Amygdala (tissue), 56 donors: ENCODE measurements at places on chromosomes 1 and 21.

DNA sequence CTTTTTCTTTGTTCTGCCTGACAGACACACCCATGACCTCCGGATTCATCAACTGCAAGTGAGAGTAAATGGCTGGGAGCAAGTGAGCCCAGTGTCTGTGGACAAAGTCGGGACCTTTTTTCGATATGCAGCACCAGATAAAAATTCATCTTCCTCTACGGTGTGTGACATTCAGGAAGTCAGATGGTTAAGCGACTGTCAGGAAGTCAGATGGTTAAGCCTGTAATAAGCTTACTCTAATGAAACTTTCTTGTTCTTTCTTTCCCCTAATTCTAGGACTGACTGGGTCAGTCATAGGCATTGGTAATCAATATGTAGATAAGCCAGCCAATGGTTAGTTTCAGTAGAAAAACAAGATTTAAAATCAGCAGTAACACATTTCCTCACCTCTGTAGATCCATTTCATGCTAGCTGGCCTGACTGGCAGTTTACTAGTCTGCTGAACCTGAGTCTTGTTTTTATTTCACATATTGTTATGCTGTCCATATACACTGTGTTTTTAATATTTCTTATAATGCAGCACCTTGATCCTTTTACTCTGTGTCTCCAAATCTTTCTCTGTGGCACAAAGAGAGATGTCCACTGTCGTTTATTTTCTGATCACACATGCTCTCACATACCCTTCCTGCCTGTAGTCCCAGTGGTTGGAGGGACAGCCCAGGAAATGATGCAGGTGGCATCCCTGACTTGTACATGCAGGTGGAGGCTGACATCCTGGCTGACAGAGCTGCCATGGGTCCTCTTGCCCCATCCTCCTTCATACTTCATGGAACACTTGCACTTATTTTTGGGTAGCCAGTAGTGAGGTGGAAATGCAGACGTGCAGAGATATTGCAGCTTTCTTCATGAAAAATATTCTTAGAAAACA, 115.8 kb downstream of the VPS13D start:
- no peak for DNase-seq

DNA sequence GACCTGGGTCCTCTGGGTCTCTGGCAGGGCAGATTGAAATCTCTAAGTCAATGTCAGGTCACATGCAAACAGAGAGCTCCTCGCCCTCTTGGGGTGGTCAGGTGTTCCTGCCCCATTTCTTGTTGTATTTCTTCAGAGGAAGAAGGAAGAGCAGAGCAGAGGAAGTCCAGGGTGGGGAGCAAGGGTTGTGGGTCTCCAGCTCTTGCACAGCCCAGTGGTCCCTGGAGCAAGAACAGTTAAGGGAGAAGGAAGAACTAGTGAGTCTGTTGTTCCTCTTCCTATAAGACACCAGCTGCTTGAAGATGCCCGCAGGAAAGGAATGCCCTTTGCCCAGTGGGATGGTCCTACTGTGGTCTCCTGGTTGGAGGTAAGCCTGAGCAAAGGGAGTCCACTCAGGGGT, 26.3 kb downstream of the MYOG start:
- no peak for DNase-seq

DNA sequence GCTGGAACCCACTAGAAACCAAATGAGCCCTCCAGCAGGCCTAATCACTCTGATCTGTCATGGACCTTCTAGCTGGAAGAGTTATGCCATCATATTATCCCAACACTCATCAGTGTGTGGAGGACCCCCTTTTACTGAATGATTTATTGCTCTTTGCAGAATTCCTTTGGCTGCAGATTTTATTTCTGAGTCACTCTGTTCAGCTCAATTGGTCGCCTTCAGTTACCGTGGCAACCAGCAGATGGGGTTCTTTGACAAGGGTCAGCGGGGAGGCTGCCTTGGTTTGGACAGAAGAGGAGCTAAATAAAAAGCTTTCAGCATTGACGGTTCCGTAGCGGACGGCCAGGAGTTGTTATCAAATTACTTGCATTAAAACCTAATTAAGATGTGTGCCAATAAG, 220.1 kb downstream of the SDCCAG8 start:
- DNase-seq = peak; percentile 12

DNA sequence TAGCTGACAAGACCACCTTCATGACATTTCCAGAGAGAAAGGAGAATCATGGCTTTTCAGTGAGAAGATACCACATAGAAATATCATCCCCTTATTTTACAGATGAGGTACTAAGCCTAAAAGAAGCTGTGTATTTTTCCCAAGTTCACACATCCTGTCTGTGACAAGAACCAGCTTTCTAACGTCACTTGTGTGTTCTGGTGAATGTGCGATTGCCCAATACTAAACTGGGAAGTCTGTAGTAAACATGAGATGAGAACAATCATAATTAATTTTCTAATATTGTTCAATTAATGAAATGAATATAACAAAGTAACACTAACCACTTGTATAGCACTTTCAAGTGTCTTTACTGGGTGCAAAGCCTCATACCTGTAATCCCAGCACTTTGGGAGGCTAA, 46.0 kb downstream of the PTGER3 start:
- DNase-seq = no peak

DNA sequence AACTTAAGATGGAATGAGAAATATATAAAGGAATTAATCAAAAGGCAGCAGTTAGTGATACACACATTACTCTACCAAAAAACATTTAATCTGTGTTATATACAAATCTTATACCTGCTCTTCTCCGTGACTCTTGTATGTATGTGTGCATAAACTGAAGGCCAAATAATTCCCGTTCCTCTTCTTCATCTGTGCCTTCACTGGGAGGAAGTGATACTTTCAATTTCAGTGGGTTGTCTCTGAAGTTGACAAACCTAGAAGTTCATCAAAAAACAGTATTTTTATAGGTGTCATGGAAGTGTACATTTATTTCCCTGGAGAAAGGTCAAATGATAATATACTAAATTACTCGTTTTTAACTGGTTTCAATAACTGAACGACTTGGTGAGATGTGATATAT, 19.3 kb downstream of the TRMT13 start:
- no peak for DNase-seq

GRCh38 chr1:171265686-171266085, 17.4 kb downstream of the FMO1 start:
- DNase-seq = no peak

DNA sequence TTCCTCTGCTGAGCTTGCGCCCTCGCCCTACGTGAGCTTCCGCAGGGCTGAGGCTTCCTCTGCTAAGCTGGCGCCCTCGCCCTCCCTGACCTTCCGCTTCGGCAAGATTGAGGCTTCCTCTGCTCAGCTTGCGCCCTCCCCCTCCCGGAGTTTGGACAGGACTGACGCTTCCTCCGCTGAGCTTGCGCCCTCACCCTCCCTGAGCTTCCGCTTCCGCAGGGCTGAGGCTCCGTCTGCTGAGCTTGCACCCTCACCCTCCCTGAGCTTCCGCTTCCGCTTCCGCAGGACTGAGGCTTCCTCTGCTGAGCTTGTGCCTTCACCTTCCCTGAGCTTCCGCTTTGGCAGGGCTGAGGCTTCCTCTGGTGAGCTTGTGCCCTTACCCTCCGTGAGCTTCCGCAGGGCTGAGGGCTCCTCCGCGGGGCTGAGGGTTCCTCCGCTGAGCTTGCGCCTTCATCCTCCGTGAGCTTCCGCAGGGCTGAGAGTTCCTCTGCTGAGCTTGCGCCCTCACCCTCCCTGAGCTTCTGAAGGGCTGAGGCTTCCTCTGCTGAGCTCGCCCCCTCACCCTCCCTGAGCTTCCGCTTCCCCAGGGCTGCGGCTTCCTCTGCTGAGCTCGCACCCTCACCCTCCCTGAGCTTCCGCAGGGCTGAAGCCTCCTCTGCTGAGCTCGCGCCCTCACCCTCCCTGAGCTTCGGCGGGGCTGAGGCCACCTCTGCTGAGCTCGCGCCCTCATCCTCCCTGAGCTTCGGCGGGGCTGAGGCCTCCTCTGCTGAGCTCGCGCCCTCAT, 753.6 kb upstream of the TPTE start:
- DNase-seq = no peak

DNA sequence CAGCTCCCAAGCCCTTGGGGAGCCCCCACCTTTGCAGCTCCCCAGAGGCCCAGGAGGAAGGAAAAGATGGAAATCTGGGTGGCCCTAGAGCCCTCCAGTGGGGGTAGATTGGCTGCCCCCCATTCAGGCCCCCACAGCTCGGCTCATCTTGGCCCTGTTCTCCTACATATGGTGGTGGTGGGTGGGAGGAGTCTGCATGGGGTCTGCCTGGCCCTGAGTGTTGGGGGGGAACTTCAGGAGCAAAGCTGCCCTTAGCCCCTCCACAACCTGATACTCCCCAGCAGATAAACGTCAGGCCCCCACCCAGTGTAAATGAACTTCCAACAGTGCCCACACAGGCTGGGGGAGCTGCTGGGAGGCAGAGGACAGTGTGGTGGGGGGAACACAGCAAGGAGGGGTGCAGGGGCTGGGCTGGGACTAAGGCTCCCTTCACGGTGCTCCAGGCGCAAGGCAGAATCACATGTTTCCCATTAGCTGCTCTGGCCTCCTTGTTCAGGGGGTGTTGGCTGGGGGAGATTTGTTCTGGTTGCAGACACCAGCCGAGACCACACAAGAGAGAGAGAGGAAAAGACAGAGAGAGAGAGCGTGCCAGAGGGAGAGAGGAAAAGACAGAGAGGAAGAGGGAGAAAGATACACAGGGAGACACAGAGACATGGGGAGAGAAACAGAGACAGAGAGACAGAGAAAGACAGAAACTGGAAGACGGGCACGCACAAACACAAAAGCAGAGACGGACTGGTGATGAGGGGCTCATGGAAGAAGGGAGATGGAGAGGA, 42.6 kb downstream of the AHDC1 start:
- DNase-seq = no peak

GRCh38 chr1:218547957-218548730, 203.0 kb downstream of the TGFB2 start:
- no peak for DNase-seq

DNA sequence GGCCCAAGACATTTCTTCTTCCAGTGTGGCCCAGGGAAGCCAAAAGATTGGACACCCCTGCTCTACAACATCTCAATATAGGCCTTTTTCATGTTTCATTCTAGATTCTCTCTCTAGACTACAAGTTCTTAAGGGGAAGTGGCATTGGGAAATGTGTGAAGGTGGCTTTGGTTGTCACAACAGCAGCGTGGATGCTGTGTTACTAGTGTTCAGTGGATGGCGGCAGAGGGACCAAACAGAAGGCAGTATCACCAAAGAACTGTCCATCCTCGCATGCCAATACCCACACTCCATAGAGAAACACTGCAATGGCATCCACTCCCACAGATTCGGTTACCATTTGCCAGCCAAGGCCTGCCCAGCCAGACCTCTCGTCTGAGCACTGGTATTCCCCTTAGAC, 24.3 kb upstream of the IFNAR2 start:
- no peak for DNase-seq

- DNase-seq = no peak
These were observed 99.6 kb upstream of the FBXO28 start for GRCh38 chr1:224014330-224014649.

GRCh38 chr1:244221991-244222390, 170.9 kb downstream of the ZBTB18 start:
- no peak for DNase-seq

GRCh38 chr1:226987623-226988333, 47.7 kb downstream of the COQ8A start:
- no peak for DNase-seq

DNA sequence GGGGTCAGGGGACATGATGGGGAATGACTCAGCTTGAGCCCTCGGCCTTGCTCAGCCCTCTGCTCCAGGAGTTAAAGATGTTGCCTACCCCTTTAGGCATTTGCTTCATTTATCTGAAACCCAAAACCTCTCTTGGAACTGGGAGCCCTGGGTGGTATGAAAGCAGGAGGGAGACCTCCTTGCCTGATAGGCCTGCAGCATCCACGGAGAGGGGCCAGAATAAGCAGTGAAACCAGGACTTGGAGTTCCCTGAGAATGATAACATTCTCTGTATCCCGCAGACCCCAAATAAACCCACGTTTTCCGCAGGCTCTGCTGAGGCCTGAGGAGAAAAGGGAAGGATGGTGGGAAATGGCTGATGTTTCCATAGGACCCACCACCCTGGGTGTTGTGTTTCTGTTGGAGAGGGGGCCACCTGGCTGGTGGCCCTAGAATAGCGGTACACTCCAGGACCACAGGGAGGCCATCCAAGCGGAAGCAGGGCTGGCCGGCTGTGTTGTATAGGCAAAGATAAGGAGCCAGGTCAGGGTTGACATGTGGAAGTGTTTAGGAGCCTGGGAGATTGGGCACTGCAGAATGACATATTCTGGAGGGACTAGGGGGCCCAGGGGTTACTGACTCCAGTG, 77.4 kb downstream of the FOXD2 start:
- DNase-seq = no peak

DNA sequence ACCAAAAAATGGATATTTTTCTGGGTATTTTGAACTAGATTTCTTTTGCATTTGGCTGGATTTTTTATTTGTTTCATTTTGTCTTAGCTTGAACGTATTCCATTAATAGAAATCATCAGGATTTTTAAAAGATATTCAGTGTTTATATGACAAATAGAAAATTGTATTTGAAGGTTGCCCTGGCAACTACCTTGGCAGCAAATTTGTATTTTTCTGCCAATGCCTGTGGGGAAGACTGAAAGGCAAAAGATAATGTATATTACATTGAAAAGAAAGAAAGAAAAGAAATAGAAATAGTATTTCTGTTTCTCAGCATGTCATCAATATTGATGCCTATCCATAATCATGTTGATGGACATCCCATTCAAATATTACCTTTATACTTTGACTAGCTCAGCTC, 16.8 kb downstream of the VCAM1 start:
- DNase-seq = no peak

- DNase-seq = no peak
These were observed 366.3 kb upstream of the ESRRG start for GRCh38 chr1:217089361-217090014.

GRCh38 chr1:3349968-3350299, 104.5 kb upstream of the ARHGEF16 start:
- DNase-seq = no peak

- DNase-seq = no peak
These were observed 29.0 kb downstream of the DHCR24 start for GRCh38 chr1:54857746-54858561.

- DNase-seq = no peak
These were observed 287.8 kb upstream of the CHRM3 start for GRCh38 chr1:239098400-239099037.

GRCh38 chr21:33212159-33212851, 17.4 kb upstream of the IFNAR2 start:
- no peak for DNase-seq
